ENCODE measurements at places on chromosomes 5 and 9.

DNA sequence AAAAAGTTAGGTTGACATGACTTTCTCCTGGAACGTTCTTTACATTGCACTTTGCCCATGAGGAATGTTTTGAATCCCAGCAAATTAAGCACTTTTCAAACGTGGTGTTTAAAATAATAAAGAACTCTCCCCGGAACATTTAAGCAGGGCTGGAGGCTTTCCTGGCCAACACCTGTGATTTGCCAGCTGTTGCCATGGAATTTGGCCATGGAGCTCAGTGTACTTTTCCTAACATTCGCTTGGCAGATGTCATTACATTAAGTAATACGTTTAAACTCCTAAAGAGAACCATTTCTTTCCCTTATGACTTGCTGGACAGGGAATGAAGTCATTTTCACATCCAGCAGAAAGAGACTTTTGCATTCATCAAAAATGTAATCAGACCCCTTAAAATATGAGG lies 146.1 kb downstream of the GAS1 start:
- DNase-seq = peak; percentile 87

DNA sequence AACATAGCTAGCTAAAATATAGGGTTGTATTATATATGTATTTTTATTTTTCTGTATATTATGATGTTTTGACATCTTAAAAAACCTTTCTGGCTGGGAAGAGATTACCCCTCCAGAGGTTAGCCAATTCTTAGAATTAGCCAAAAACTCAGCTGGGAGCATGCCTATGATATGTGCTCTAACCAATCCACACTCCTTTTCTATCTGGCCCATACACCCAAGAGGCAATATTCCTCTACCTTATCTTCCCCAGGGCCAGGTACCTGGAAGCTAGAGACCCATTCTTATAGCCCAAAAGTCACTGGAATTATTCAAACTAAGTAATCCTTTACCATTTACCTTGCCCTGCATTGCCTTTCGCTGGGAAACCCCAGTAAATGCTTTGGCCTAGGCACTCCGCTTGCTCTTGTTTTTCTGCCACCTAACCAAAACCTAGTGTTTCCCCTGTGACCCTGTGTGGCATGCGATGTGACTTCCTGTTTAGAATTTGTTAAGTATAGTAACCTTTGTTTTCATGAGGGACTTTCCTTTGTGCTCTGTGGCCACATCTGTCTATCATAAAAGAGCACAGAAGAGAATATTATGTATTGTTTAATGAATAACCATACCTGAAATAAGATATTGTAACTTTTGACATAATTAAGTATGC lies 37.4 kb downstream of the CSNK1G3 start:
- no peak for DNase-seq

GRCh38 chr5:140561753-140562523 lies 2.5 kb downstream of the APBB3 start:
- no peak for DNase-seq

GRCh38 chr9:758146-758545 lies 83.4 kb upstream of the DMRT1 start:
- DNase-seq = no peak

- DNase-seq = no peak
These were observed 244.5 kb downstream of the EFNA5 start for GRCh38 chr5:107426209-107426608.

DNA sequence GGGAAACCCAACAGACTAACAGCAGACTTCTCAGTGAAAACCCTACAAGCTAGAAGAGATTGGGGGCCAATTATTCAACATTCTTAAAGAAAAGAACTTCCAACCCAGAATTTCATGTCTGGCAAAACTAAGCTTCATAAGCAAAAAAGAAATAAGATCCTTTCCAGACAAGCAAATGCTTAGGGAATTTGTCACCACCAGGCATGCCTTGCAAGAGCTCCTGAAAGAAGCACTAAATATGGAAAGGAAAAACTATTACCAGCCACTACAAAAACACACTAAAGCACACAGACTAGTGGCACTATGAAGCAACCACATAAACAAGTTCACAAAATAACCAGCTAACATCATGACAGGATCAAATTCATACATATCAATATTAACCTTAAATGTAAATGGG lies 131.1 kb downstream of the OR2K2 start:
- DNase-seq = no peak

GRCh38 chr9:113651896-113652295 lies 188.4 kb downstream of the RGS3 start:
- DNase-seq = no peak

DNA sequence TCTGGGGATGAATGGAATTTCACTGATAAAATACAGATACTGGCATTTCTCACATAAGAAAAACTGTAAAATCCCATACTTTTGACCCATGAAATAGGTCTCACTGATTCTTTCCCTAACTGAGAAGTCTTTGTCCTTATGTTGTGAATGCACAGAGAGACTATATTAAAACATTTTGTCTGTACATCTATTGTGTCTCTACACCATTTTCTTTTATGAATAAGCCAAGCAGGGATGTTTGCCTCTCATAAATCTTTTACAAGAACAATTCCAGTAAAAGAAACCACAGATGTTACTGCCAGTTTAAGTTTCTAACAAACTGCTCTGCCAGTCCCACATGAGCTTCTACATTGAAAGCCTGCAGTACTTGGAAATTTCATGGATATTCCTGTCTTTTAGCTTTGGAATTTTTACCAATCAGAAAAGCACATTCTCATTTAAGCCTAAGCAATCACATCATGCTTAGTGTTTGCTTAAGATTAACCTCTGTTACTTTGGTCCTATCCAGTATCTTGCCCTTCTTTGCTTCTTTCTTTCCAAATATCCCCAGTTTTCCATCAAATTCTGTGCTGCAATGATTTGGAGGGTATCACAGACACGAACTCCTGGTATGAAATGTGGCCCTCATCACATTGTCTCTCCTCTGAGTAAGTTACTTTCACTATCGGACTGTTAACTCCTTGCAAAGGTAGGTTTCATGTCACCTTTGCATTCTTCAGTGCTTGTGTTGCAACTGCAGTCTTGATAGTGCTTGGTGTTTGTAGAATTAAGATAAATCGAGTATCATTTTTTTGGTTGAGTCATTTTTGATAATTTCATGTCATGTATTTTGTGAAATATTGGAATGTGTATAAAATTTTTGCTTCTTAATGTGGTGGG lies 415.1 kb upstream of the ADAMTSL1 start:
- DNase-seq = no peak

DNA sequence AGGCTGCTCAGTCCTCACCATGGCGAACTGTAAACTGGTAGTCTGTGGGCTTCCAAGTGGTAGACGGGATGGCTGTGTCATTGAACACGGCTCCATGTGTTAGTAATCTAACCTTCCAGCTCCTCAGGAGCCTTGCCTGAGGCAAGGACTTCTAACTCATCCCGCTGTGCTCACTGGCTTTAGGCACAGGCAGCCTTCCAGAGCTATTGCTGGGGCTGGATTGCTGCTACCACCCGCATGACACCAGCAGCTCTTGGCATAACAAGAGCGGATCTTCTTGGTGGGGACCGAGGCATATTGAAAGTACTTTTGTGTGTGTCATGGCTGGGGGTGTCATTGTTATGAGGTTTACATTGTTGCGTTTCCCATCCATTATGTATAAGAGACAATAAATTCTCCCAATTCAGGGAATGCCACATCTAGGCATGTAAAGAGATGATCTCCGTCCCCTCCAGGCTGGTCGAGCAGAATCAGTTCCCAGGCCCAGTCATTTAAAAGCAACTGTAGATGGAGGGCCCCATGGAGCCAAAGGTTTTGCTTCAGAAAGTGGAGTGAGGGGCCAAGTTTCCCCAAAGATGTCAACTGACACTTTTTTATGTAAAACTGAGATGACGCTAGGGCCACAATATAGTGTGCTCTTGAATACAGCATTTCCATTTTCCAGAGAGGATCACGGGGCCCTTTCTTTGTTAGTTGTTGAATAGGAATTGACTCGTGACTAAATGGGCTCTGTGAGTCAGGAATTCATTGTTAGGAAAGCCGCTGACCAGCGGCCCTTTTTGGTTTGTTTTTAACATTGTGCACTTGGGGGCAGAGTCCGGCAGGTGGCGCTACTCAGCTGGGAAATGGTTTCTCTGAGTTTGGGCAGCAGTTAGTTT lies 759.5 kb downstream of the TAF11L14 start:
- DNase-seq = peak; percentile 54

DNA sequence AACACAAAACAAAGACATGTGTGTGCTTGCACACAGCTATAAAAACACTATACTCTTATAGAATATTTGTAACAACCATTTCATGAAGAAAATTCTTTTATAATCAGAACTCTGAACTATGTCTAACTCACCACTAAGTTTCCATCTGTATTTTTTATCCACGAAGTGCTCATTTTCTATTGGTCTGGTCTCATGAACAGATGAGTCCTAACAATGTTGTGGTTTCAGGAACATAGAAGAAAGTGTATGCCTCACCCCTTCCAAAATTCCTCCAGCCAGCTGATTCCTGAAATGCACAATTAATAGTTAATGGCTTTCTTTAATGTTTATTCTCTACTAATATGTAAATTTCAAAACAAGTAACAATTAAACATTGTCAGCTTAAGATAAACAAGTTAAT lies 325.3 kb upstream of the GRAMD2B start:
- no peak for DNase-seq

GRCh38 chr9:12554636-12555035 lies 138.5 kb upstream of the TYRP1 start:
- no peak for DNase-seq

- no peak for DNase-seq
These were observed 191.4 kb downstream of the TMEM167A start for GRCh38 chr5:82885627-82886389.

DNA sequence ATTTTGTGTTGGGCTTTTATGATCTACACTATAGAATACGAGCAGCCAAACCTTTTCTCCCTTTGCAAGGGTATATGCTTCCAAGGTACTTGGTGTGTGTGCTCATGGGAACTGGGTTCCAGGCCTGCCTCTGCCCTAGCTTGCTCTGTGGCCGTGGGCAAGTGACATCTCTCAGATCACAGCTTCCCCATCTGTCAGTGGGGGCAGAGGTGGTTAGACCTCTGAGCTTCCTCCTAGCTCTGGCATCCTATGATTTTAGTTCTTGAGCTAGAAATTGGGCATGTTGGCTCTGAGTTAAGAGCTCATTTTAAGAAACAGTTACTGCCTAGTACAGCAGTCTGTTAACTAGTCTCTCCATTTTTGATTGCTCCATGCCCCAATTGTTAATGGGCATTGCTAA lies 12.5 kb upstream of the CCNJL start:
- no peak for DNase-seq

DNA sequence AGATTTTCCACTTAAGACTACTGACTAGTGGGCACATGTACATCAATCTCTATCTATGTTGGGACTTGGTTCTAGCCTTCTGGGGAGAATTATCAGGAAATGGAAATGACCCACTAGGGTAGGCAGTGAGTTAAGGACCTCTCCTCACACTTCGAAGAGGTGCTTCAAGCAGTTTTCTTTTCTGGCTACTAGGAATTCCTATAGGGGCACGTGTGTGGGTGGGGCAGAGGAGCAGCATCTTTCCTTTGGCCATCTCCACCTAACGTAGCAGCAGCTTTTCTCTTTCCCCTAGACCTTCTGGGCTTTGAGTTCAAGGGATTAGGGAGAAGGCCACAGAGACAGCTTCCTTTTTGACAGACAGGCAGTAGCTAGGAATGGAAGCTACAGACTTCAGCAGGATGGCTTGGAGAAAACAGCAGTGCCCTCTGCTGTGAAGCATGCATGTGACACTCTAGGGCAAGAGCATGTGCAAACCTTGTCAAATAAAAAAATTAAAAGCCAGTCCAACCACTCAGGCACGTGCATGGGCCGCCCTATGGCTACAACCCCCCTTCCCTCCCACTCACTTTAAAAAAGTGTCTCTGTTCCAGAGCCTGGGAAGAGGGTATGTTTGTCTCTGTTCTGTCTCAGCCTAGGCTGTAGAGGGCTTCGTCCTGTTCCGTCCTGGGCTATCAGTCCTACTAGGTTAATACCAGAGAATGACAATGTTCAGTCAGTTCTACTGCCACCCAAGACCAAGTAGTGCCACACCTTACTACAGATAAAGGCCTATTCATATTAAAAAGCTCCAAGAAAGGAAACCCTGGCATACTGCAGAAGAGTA lies 8.7 kb upstream of the GFRA3 start:
- peak; percentile 45 for DNase-seq

DNA sequence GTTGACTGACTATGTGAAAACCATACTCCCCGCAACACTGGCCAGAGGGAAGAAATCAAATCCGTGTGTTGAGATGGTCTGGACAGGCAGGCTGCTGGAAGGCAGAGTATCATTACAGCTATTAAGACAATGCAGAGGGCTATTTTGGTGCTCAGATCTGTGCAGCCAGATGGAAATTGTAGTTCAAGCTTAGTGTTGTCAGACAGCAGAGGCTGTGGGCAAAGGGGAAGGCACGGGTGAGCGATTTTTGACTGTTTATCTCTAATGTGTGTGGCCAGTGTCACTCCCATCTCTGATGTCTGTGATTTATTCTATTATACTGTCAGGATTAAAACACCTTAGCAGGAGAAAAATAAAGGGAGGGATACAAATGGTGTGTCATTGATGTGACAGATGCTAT lies 984.4 kb upstream of the WWC1 start:
- no peak for DNase-seq

GRCh38 chr5:107578051-107578635 lies 92.6 kb downstream of the EFNA5 start:
- DNase-seq = no peak

DNA sequence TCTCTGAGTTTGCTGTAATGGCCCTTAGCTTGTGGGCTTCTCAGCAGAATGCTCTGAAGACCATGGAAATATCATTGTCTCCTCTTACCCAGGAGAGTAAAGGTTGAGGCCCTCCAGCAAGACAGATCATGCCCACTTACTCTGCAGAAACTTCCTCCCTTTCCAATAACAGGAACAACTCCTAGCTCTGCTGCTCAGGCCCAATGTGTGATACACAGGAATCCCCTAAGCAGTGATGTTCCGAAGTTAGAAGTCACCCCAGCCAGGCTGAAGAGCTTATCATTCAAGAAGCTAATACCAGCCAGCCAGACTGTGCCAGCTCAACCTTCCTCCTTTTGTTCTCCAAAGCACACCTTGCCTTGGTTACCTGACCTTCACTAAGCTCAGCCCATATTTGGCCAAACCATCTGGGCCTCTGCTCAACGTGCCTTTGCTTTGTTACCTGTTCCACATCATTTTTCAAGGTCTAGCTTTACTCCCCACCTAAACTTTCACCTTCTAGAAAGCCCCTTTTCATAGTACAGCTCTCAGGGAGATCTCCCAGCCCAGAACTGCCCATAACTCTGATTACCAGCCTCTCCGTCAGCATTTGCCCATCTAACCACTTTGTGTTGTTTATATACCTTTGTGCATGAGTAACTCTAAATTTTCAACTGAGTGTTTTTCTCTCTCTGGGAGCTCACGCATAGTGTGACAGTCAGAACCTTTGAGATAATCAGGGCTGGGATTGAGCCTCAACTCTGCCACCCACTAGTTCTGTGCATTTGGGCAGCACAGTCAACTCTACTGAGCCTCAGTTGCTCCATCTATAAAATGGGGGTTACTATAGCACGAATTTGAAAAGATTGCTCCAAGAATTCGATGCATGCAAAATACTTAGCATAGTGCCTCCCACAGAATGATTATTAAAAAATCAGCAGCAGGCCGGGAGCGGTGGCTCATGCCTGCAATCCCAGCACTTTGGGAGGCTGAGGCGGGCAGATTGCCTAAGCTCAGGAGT lies 107.6 kb upstream of the CPEB4 start:
- no peak for DNase-seq

All from left hindlimb (tissue), 1 donor.